ENCODE measurements at places on chromosomes 2 and 18.

- DNase-seq = no peak
Observed at GRCh38 chr2:199455210-199455544, 2.6 kb downstream of the SATB2 start.

GRCh38 chr18:63186520-63187222 lies 132.9 kb downstream of the BCL2 start:
- DNase-seq = no peak

DNA sequence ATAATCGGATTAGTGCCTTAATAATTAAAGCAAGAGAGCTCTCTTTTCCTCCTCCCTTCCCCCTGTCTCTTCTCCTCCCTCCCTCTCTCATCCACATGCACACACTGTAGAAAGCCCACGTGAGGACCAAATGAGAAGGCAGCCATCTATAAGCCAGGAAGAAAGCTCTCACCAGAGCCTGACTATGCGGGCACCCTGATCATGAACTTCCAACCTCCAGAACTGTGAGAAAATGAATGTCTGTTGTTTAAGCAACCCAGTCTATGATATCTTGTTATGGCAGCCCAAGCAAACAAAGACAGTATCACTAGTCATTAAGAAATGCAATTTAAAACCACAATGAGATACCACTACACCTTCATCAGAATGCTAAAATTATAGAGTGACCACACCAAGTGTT lies 220.3 kb downstream of the EN1 start:
- DNase-seq = no peak

GRCh38 chr2:227473806-227474205 lies 1.9 kb downstream of the AGFG1 start:
- DNase-seq = no peak

DNA sequence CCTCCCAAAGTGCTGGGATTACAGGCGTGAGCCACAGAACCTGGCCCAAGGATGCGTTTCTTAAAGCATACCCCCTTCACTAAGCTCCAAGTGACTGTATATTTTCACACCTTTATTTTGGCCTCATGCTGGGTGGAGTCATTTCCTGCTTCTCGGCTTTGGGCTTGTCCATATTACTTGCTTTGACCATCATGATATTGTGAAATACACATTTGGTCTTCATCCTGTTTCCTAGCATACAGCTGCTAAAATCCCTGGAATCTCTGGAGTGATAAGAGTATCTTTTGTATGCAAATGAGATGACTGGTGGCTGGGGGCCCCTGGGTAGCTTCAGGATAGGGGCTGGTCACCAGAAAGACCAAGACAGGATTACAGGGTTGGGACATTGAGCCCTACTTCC lies 17.6 kb upstream of the COLEC12 start:
- DNase-seq = no peak
